Stimulated activated CD4-positive, alpha-beta T cell treated with anti-CD3 and anti-CD28 coated beads, Interleukin-15, amount 100 ng/mL, for 1 hour (primary cell): ENCODE measurements at places on chromosomes 2 and 18.
A peak's percentile ranks its signal among the peaks of the same experiment; 100 is the strongest.

DNA sequence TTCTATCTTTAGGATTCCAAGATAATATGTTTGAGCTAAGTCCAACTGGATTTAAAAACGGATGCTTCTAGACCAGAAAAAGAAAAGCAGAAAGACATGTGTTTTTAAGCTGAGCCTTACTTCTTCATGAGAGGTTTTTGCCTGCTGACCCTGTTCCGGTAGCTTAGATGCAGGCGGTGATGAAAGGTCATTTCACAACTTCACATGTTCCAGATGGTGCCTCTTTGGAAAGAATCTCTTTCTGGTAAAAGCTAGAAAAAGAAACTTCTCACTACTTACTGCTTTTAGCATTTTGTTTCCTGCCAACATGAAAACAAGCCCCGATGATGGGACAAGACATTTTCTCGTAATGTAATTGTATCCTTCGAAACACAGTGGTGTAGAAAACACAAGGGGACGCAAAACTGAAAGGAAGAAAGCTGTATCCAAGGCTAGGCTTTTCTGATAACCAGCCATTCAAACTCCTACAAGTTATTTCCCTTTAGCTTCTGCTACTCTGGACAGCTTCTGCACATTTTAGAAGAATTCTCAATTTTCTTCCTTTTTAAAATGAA lies 407.3 kb upstream of the LYPD1 start:
- DNase-seq: no peak

- DNase-seq: no peak
Observed at GRCh38 chr2:237964578-237965404, 2.0 kb upstream of the UBE2F start.

GRCh38 chr2:150909613-150910012 lies 352.1 kb downstream of the RBM43 start:
- DNase-seq: no peak

- DNase-seq: no peak
Observed at GRCh38 chr2:74174909-74175308, 3.8 kb downstream of the MOB1A start.

- DNase-seq: no peak
Observed at GRCh38 chr2:181658444-181658843, 1.5 kb upstream of the CERKL start.

GRCh38 chr2:112725545-112726457 lies 5.0 kb downstream of the NT5DC4 start:
- DNase-seq: no peak

DNA sequence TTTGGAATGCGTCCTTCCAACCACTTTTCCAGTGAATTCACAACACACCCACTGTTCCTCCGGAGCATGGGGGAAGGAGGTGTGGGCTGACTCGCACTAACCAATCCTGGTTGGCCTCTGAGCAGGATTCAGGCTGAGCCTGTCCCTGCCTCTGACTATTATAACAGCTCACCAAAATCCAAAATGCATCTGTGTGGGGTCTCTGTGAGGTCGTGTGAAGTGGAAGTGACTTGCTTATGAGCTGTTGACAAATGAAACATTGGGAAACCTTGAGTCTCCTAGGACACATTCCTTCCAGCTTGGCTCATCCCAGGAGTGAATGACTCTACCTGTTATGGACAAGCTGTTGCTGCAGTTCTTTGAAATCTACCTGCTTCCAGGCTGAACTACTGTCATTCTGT lies 1.5 kb downstream of the CIDEA start:
- DNase-seq: no peak

- DNase-seq: peak; percentile 30
Observed at GRCh38 chr2:96325041-96325883, at the start of gene ITPRIPL1. Gene ITPRIPL1 (plus strand): TSS chr2:96325317. CDS start chr2:96325840, 523 bp downstream.

DNA sequence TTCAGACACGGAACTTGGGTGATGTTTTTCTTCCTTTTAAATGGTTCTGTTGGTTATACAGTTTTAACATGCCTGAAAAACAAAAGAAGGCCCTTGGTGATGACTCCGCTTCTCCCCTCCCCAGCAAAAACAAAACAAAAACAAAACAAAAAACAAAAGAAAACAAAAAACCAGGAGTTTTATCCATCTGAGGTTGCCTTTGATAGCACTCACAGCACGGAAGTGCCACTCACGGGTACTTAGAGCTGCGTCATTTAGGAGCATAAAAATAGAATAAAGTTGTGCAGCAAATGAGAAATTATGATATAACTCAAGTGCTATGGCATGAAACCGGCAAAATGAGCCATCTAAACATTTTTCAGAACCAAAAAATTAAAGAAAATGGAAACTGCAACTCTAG lies 57.7 kb downstream of the ZEB2 start:
- DNase-seq: no peak

DNA sequence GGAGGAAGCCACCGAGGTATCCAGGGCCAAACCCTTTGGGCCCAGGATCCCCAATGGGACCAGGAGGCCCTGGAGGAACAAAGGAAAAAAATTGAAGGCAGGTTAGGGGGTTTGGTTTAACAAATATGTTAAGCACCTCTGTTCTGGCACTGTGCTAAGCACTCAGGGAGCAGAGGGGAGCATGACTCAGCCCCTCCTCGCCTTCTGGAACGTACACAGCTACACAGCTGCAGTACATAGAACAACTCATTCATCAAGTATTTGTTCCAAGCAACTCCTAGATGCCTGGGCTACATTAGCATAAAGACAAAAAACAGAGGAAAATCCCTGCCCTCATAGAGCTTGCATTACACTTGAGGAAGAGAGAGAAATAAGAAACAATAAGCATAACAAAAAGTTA lies 153.6 kb downstream of the COL4A4 start:
- no peak for DNase-seq

DNA sequence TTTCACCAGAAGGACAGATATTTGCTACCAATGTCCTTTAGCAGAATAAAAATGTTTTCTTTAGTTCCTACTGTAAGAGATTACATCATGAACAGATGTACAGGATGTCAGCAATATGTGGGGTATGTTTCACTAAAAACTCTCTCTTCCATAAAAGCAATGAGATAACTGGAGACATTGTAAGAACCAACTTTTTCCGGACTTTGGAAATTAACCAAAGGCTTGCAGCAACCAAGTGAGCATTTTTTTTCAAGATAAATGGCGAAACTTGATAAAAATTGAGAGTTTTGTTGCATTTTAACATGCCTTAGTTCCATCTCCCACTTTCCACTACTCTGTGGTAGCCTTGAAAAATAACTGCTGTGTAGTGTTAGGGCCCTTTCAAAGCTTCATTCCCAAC lies 429.8 kb upstream of the CDH2 start:
- no peak for DNase-seq

- no peak for DNase-seq
Observed at GRCh38 chr2:158460632-158461297, 4.0 kb downstream of the PKP4 start.

DNA sequence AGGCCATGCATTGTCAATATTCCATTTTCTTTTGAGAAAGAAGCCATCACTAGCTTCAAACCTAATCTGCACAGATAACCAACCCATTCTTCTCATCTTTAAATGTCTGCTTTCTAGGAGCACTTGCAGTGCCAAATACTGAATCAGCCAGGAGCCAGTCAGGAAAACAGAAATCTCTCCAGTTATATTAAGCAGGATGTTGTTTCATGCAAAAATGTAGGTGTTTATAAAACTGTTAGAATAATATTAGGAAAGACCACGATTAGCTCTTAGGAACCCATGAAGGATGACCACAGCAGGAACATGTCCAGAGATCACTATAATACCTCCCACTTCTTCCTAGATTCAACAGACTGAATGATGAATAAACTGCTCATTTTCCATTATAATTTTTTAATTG lies 86.0 kb downstream of the TTC32 start:
- DNase-seq: no peak

GRCh38 chr18:31098878-31099277 lies 3.3 kb downstream of the DSC2 start:
- DNase-seq: no peak

DNA sequence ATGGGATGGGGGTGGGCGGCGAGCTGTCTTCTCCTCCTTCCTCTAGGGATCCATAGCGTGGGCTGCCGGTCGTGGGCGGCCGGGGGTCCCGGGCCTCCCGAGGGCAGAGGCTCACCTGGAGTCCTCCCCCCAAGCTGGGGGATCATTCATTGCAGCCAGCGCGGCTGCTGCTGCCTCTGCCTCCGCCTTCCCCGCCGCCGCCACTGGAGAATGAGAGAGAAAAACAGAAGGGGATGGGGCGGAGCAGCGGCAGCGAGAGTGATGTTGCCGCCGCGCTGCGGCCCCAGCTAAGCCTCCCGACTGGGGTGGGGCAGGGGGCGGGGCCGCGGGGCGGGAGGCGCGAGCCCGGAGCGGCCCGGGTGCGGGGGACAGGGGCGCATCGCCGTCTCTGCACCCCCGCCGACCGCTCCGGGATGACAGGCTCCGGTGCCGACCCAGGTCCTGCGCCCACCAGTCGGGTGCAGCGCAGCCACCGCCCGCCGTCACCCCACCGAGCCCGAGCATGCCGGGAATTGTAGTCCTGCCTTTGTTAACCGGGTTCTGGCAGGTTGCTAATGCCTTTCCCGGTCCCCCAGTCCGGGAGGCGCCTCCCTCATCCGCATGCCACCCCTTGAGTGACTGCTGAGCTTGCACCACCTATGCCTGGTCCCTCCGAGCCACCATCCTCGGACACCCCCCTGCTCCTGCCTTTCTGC lies at the start of gene KIF3C:
TSS of gene KIF3C (minus strand) at position 225 of the 695 bp plus-strand sequence. CDS start 580 bp downstream, outside the sequence.
- DNase-seq: peak; percentile 33

DNA sequence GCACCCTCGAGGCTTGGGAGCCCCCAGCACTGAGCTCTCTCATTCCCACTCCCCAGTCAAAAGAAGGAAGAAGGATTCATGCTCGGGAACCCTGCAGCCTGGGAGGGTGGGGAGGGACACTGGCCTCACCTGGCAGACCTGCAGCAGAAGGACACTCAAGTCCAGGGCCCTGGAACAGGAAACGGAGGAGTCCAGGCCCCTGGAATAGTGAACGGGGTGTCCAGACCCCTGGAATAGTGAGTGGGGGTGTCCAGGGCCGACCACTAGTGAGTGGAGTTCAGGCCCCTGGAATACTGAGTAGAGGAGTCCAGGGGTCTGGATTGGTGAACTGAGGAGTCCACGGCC lies 292.5 kb downstream of the NDUFA10 start:
- DNase-seq: no peak

- DNase-seq: peak; percentile 28
Observed at GRCh38 chr2:207165121-207166038, at the start of gene KLF7. Gene KLF7 (minus strand): TSS chr2:207165948. CDS start chr2:207165568, 380 bp downstream.

GRCh38 chr2:160838691-160839090 lies 321.5 kb upstream of the TANK start:
- no peak for DNase-seq

GRCh38 chr2:105879803-105880300 lies 135.1 kb downstream of the NCK2 start:
- DNase-seq: no peak

DNA sequence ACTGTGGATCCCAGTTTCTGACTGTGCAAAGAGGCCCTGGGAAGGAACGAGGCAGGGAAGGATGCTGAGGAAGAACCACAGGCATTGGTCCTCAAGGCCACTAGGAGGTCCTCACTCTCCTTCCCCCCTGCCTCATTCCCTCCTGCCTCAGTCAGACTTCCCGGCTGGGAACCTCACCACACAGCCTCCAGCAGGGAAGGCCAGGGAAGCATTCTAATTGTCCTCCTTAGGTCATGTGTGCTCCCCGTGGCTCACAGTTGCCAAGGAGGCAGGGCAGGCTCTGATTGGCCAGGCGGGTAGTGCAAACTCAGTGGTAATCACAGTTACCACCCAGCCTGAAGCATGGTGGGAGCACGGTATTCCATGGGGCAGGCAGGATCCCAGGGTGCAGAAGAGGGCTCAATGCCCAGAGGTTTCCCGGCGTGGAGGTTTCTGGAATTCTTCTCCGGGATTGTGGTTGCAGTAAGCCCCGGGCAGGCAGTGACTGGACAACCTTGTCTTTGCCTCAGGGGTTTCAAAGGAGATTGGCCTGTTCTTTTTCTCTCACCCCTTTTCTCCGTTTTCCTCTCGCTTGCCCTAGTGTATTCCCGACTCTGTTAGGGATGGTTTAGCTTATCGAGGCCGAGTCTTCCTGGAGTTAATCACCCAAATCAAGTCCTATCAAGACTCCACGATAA lies 27.1 kb downstream of the FER1L5 start:
- no peak for DNase-seq

DNA sequence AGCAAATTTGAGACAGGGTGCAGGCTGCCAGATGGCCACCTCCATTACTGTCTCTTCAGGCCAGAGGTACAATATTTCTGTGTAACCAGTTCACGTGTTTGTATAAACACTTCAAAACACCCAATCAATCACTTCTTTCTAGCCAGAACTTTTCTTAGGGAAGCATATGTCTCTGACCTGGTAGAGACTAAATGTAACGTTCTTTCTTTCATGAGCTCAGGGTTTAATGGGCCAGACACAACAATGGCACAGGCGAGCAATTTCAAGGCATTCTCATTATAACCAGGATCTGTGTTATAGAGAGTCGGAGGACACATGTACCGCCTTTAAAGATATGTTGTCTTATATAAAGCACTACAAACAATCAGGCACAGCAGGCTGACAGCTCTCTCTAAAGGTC lies 1846.4 kb upstream of the PIK3C3 start:
- no peak for DNase-seq

DNA sequence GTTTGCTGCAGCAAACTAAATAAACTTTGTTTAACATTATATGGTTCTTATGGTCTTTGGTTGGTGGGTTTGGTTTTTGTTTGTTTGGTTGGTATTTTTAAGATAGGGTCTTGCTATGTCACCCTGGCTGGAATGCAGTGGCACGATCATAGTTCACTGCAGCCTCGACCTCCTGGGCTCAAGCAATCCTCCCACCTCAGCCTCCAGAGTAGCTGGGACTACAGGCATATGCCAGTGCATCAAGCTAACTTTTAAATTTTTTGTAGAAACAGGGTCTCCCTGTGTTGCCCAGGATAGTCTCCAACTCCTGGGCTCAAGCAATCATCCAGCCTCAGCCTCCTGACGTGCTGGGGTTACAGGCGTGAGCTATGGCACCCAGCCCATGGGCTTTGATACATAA lies 7.1 kb upstream of the RPRD1A start:
- no peak for DNase-seq

GRCh38 chr2:71889759-71890684 lies 257.6 kb downstream of the CYP26B1 start:
- no peak for DNase-seq

DNA sequence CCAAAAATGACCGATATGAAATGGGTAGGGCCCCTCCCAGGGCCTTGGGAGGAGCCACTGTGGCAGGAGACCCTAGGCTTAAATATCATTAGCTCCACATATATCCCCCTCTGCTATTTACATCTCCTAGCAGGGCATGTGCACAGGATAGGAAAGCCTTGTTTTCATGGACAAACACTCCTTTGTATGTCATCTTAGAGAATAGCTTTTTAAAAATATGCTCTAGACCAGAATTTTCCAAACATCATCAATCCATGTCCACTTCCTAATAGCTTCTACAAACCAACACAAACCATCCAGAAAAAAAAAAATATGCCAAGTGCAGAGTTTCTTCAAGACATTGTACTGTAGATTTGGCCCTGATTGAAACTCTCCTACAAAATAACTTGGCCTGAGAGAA lies 10.8 kb downstream of the DAPL1 start:
- DNase-seq: no peak

GRCh38 chr2:100194951-100195350 lies 52.6 kb upstream of the AFF3 start:
- DNase-seq: no peak

GRCh38 chr2:216372761-216373291 lies 543 bp upstream of the MARCHF4 start:
- DNase-seq: no peak

GRCh38 chr18:25229081-25229480 lies 122.9 kb downstream of the ZNF521 start:
- no peak for DNase-seq

GRCh38 chr2:208541461-208541988 lies 134.9 kb downstream of the PTH2R start:
- DNase-seq: no peak
